Activated CD8-positive, alpha-beta memory T cell treated with anti-CD3 and anti-CD28 coated beads for 1 hour (primary cell): ENCODE measurements at places on chromosomes 7 and 10.

- no peak for DNase-seq
Observed at GRCh38 chr10:104920476-104920875, 279.4 kb downstream of the SORCS3 start.

GRCh38 chr10:21737106-21737505 is 203.1 kb downstream of the MLLT10 start:
- no peak for DNase-seq

GRCh38 chr10:132131581-132132420 is 54.9 kb upstream of the DPYSL4 start:
- no peak for DNase-seq

DNA sequence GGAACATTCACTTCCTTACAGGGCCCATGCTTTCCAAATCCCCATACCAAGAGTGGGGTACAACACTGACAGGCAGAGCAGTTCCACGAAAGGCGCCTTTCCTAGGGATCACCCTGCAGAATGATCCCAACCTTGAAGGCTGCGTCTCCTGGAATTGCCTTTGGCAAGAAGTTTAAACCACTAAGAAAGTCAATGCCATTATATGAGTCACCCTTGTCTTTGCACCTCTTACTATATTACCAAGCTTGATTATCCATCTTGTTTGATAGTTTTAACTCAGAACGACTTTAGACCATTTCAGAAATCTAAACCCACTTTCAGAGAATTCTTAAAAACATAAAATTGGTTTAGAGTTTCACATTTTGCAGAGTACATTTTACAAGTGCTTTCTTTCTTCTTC is 282.1 kb downstream of the ARHGAP12 start:
- no peak for DNase-seq

DNA sequence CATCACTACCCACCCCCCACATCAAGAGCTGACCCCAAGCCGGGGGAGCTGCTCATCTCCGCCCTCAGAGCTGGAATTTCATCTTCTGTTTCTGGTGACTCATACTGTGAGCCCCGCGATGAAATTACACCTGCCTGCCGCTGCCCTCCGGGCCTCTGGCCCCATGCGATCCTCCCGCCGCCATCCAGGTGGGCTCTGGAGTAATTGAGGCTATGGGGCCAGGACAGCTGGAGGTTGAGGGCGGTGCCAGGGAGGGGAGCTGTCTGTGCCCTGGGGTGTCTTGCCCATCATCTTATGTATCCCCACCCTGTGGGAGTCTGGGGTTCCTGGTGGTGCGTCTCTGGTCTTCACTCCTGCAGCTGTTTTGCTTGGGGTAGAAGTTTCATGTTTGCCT is 9.0 kb downstream of the GTF2IRD1 start:
- no peak for DNase-seq

DNA sequence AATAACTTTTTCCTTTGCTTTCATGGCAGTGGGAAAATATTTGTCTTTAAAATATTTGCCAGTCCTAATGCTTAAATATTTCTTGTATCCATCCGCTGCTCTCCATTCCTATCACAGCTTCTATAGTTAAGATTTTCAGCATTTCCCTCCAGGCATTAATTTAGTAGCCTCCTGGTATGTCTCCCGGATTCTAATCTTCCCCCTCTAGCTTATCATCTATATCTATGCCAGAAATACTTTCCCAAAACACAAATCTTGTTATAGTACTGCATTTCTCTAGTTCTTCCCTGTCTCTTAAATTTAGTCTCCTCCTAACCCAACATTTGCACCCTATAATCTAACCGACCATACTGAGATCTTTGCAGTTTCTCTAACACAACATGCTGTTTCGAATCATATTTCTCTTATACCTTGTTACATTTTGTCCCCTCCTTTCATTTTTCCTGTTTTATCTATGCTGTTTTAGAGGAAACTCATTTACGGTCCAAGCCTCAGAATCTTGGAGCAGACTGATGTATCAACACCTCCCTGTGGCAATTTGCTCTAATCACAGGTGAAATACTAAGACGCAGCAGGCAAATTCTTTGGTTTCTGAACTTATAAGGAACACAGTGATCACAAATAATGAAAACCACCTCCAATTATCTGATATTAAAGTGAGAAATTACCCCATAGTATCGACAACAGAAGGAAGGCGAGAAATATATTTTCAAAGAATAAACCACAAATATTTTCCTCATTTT is 10.3 kb downstream of the CNTNAP2 start:
- no peak for DNase-seq

- no peak for DNase-seq
Observed at GRCh38 chr7:136869991-136870865, 1.8 kb downstream of the CHRM2 start.

- DNase-seq = no peak
Observed at GRCh38 chr7:127380479-127380878, 12.0 kb downstream of the ZNF800 start.

DNA sequence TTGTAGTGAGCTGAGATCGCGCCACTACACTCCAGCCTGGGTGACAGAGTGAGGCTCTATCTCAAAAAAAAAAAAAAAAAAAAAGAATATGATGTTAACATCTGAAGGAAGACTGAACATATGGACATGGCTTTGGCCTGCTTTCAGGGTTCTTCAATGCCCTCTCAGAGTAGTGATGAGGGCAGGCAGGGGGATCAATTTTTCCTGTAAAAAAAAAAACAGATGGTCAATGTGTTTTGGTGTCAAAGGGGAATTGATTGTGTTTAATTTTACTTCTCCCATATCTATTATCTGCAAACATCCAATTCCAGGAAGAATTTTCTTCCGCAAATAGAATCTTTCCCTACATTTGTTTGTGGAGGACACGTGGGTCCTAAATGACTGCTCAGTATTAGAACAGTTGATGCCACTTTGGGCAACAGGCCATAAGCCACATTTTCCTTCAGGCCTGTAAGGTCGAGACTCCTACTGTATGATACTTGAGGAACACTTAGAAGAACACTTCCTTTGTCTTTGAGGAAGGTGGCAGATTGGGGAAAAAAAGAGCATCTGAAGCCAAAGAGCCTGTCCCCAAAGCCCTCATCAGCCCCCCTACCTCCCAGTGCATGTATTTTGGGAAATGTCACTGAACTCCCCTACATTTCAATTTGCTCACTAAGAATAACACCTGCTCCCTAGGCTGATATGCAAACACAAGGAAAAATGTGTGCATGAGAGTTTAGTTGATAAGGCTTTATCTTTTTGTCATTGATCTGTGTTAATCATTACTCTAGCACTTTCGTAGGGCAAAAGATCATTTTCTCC is 28.3 kb downstream of the MGAM2 start:
- no peak for DNase-seq

GRCh38 chr7:38186593-38187314 is 8.7 kb downstream of the STARD3NL start:
- no peak for DNase-seq

DNA sequence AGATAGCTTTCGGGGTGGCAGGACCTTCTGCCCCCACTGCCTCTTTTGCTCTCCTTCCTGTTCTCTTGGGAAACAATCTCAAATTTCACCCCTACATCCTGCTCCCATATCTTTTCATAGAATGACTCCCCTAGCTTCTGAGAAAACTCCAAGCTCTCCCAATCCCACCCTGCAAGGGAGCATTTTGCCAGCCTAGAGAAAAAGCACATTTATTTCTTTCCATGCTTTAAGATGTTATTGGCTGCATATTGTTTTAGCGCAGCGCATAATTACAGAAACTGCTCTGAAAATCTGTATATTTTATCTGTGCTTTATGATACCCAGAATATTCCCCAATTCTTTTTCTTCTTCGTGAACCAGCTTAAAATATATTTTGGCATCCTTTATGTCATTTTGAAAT is 601.3 kb downstream of the KCNMA1 start:
- no peak for DNase-seq

GRCh38 chr7:35988105-35988504 is 164.9 kb upstream of the EEPD1 start:
- DNase-seq = no peak

DNA sequence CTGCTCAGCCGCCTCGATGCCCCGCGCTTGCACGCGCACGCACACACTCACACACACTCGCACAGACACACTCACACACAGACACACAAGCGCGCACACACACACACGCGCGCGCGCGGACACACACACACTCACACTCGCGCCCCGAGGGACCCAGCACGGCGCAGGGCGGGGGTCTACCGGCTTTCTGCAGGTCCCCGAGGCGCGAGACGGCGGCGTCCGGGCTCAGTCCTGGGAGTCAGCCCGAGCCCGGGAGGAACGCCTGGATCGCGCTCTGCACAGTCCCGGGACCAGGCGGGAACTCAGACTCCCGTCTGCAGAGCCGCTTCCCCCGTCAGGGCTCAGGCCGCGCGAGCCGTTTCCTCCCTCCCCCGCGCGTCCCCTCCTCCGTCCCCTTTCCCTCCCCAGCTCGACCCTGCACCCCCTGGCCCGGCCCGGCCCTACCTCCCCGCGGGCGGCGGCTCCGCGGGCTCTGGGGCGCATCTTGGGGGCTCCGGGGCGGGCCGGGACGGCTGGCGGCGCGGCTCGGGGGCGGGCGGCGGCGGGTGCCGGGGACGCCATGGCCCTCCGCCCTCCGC is 464 bp downstream of the DENND2A start:
- no peak for DNase-seq

DNA sequence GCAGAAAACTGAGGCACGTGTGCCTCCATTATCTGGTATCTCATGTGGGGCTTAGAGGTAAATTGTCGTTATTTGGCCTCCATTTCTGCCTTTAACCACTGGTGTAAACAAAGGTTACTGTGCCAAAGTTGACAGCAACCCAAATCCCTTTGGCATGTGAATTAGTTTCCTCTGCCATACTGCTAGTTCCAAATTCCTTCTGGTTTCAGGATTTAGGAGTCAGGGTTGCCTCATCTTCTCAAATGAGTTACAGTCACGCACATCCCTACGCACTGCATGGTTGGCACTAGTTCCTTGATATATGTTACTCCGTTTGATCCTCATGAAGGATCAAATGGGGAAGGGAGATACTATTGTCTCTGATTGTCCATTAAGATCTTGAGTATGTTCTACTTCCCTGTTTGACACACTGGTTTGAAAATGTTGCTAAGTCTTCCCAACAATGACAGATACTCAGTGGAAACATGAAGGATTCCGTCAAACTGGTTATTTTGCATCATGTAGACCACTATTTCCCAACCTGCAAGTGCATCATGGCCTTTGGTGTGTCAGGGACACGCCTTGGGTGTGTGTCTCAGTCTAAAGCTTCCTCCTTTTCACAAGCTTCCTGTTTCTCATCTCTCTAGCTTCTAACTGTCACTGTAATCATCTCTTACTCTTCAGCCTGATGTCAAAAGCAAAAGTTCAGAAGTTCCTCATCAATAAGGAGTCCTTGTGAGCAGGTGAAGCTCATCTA is at the start of gene LIPN:
LIPN (plus strand) TSS at position 655 of the 736 bp plus-strand sequence. CDS start 1,386 bp downstream, outside the sequence.
- no peak for DNase-seq

DNA sequence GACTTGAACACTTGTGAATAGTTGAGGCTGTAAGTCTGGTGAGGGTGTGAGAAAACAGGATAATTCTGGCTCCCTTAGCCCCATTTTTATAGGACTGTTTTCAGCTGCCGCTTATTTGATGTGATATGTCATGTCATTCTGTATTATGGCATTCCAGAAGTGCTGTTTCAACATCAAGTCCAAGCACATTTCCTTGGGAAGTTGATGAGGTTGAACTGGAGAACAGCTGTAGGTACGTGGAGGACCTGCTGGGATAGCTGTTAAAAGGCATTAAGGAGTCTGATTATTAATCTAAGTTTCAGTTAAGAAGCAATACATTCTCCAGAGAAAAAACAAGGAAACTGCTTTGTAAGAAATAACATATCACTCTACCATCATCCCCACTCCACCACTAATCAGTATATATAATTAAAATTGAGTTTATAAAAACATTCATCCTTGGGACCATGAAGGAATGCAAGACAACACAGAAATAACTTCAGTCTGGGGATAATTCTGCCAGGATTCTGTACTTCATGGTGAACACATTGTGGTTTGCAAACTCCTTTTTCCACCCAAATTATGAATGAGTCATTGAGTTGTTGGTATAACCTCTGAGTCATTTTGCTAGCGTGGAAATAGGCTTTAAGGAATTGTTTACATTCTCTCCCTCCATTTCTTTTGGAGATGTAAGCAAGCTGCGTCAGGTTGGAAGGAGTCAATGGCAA is 39.9 kb upstream of the TMEM229A start:
- DNase-seq = no peak

DNA sequence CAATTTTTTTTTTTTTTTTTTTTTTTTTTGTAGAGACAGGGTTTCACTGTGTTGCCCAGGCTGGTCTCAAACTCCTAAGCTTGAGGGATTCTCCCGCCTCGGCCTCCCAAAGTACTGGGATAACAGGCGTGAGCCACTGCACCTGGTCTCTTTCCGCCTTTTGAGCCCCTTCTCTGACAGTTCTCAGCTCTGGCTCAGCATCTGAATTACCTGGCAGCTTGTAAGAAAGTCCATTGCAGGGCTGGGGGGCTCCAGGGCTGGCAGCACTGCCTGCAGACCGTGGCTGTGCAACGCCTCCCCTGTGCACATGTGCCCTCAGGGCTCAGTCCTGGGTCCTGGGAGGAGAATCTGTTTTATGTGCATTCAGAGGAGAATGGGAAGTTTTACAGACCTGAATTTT is 37.6 kb downstream of the VWA2 start:
- DNase-seq = no peak

DNA sequence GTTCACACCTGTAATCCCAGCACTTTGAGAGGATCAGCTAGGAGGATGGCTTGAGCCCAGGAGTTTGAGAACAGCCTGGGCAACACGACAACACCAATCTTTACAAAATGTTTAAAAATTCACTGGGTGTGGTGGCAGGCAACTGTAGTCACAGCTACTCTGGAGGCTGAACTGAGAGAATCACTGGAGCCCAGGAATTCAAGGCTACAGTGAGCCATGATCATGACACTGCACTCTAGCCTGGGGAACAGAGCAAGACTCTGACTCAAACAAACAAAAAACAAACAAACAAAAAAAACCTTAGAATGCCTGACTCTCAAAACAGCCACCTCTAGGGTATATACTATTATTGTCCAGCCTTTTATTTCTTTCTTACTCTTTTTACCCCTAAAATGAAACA is 56.5 kb upstream of the PAPSS2 start:
- no peak for DNase-seq

GRCh38 chr7:78002715-78003114 is 204.1 kb downstream of the PHTF2 start:
- no peak for DNase-seq

GRCh38 chr10:30050411-30050810 is 9.0 kb downstream of the JCAD start:
- no peak for DNase-seq
